ENCODE measurements at places on chromosomes 11 and 22.

GRCh38 chr11:548700-549603 lies 11.6 kb downstream of the LMNTD2 start:
- DNase-seq = no peak

DNA sequence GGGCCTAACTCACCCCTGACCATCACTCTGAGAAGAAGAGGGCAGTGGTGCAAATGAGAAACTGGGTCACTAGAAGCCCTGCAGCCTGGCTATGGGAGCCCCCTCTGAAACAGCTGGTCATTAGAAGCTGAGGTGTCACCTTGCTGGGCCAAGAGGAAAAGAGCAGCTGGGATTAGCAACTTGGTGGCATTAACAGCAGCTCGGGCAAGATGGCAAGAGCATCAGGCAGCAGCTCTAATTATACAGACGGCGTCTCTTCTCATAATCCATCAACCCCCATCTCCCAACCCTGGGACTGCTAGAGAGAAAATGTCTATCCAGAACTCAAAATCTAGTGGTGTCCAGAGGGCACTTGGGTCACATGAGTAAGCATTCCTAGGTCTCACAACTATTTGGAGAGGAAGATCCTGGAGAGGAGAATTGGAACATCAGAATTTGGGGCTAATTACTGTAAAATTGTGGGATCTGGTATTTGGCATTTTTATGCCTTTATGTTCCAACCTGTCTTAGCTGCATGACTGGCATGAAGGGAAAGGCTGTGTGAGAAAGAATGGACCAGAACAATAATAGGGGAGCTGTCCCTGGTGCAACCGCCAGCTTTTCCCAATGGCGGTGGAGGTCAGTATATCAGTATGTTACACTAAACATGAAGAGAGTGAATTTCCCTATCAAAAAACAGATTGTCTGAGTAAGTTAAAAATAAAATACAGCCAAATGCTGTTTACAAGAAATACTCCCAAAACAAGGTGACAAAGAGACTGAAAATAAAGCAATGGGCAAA lies 7.6 kb upstream of the LMO1 start:
- DNase-seq = no peak

- DNase-seq = no peak
Measured at GRCh38 chr11:74646954-74647353, 54.6 kb downstream of the POLD3 start.

DNA sequence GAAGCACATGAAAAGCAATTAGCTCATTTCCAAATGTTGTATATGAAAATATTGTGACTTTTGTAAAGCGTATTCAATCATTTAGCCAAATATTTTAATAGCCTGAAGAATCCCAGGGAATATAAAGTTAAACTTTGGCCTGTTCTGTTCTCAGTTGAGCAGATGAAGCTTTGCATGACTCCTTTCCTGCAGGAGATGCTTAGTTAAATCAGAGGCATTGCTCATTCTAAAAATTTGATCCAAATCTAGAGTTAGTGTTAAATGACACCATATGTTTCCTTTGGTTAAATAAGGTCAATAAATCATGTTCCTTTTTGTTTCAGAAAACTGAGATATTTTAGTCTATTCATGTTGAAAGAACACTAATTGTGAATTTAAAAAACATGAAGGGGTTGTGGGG lies 51.2 kb upstream of the BIRC3 start:
- DNase-seq = no peak

DNA sequence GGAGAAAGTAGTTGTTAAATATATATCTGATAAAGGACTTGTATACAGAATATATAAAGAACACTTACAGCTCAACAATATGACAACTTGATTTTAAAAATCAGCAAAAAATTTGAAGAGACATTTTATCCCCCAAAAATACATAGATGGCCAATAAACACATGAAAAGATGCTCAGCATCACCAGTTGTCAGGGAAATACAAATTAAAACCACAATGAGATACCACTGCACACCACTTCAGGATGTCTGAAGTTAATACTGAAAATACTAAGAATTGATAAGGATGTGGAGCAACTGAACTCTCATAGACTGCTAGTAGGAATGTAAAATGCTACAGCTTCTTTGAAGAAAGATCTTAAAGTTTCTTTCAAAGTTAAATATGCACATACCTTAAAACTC lies 49.2 kb downstream of the KREMEN1 start:
- DNase-seq = no peak

DNA sequence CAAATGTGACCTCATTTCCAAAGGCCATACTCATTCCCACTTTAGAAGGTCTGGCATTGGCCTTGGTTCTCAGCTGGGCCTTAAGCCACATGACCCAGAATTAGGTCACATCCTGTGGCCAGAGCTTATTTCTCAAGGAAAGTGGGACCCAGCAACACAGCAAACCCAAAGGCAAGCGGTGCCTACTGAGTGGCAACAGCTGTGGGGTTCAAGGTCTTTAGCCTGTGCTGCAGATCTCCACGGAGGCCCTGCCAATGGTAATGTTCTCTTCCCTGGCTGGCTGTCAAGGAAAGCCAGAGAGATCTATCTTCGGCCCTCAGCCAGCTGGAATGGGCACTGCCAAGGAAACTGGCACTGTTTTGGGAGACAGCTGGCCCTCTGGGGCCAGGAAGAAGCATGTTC lies 41.5 kb upstream of the TP53I11 start:
- no peak for DNase-seq

GRCh38 chr22:33656808-33657628 lies 263.3 kb downstream of the LARGE1 start:
- no peak for DNase-seq

- no peak for DNase-seq
Measured at GRCh38 chr11:27153136-27153535, 112.5 kb downstream of the BBOX1 start.

GRCh38 chr22:23503142-23503541 lies 76.9 kb downstream of the IGLL1 start:
- DNase-seq = no peak

DNA sequence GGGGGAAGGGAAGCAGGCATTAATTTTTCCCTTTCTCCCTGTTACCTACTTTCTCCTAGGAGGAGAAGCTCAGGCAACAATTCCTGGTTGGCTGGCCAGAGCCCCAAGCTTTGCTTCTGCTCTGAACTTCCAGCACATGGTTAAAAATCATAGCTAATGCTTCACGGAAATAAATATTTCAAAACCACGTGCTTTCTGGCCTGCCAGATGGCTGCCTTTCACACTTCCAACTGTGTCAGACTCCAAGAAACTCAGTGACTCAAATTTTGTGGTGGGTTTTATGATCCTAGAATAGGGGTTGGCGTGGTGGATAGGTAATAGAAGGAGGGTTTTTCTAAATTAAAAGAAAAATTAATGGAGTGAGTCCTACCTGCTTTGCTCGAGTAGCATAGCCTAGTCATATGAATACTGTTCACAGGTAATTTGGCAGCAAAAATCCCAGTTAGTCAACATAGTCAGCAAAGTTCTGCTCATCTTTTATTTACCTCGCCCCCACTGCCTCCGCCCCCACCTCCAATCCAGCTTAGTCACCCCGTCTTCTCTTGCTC lies 58.6 kb downstream of the SC5D start:
- no peak for DNase-seq

GRCh38 chr22:27435844-27436576 lies 365.5 kb downstream of the MN1 start:
- no peak for DNase-seq

DNA sequence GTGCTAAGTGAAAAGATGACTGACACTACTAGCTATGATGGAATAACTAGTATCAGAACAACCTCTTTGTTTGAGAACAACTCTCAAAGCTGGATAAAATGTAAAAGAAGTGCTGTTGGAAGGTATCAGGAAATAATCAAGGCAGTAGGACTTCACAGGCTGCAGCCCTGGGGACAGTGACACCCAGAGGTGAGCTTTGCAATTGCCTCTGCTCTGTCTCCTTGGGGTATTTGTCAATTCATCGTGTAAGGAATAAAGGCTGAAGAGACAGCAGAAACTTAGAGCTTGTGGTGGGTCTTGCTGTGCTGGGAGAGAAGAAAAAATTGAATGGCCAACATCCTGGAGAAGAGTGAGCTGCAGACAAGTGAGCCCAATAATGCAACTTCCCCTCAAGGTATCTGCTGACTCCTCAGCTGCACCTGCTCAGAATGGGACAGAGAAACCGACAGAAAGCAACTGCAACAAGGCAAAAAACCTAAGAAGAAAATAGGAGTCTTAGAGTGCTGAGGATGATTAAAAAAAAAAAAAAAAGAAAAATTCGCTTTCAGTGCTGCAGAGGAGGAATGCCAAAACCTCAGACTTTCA lies 141.1 kb downstream of the RCN1 start:
- DNase-seq = no peak

DNA sequence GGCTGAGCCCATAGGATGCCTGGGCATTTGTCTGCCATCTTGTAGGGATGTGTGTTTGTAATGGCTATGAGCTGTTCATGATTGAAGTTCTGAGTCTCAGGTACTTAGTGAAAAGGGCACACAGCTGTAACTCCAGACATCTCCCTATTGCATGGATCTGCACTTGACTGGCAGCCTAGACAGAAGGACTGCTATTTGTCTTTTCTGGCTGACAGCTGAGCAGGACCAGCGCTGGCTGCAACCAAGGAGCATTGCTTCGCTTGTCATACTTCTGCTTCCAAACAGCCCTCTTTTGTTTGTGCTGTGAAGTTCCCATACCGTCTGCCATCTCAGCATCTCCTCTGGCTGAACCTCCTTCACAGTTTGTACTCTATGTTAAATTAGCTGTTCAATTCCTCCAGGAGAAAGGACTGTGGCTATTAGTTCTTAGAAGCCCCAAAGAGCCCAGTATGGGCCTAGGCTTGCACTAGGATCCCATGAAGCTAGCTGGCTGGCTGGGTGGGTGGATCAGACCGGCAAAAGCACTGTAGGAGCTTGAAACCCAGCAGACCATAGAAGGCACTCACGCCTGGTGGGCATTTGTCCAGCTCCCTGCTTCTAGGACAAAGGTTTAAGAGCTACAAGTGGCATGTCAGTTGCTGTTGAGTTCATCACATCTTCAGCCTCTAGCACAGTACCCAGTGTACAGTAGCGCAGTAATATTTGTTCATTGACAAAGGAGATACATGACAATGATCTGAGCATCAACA lies 20.4 kb downstream of the HIRA start:
- no peak for DNase-seq

DNA sequence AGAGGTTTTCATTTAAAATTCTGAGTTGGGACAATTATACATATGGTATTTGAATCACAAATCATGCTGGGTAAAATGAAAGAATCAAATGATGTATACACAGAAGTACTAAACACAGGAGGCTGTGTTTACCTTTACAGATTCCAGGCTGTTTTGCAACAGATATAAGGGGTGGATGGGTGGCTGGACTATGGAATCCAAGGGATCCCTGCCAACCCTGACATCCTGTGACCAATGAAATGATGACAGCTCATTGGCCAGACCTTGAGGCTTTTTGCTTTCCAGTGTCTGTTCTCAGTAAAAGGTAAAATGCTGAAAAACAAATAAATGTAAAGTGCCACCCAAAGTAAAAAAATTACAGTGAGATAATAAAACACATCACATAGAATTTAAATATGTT lies 3.3 kb upstream of the DDI1 start:
- no peak for DNase-seq
